ENCODE measurements at places on chromosomes 11 and 22.

DNA sequence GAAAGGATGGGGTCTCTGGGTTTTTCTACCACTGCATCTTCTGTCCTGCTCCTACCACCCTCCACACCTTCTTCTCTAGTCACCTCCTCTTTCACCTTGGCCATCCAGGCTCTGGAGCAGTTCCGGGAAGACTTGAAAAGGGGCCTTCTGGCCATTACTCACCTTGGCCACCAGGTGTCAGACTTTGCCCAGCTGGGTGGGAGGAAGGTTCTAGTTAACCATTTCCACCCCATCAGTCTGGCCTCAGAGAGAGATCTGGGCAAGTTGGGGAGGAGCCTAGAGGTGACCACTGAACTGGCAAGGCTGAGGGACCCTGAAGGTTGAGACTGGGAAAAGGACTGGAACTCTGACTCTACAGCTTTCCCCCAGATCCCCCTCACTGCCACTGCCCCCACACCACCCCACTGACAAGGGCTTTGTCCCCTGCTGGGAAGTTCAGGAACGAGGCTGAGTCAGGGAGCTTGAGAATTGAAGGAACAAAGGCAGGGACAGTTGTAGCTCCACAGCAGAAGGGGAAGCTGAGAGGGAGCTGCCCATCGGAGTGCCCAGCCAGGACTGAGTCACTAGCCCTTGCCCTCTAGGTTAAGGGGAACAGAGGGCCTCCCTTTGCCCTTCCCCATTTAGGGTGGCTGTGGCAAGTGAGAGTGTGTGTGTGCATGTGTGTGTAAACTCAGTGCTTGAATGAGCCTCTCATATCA is 3.7 kb upstream of the POLD4 start:
- H3K27me3 ChIP-seq = no peaks in the 10 kb centered on the region
- no peaks in the 10 kb centered on the region for H3K36me3 ChIP-seq
- H3K27ac ChIP-seq = peak overlapping the region; percentile 92
- peaks cover 63% of the 10 kb centered on the region for H3K4me1 ChIP-seq
- no peak for ATAC-seq

GRCh38 chr11:92053216-92053615 is 171.4 kb upstream of the FAT3 start:
- no peaks in the 10 kb centered on the region for H3K4me1 ChIP-seq
- no peaks in the 10 kb centered on the region for H3K27me3 ChIP-seq
- no peak overlapping the region for H3K4me3 ChIP-seq
- no peak for ATAC-seq

- H3K36me3 ChIP-seq = no peaks in the 10 kb centered on the region
- H3K4me1 ChIP-seq = no peaks in the 10 kb centered on the region
- H3K27me3 ChIP-seq = no peaks in the 10 kb centered on the region
- ATAC-seq = no peak
- H3K27ac ChIP-seq = no peak overlapping the region
Measured at GRCh38 chr11:132187814-132188213, 817.4 kb downstream of the NTM start.

GRCh38 chr11:79439410-79439885 is 1.4 kb downstream of the TENM4 start:
- no peaks in the 10 kb centered on the region for H3K36me3 ChIP-seq
- H3K4me1 ChIP-seq = peaks cover 42% of the 10 kb centered on the region
- H3K27me3 ChIP-seq = peaks cover 41% of the 10 kb centered on the region
- ATAC-seq = no peak
- peak overlapping the region; percentile 48 for H3K4me3 ChIP-seq
- H3K27ac ChIP-seq = no peak overlapping the region

- H3K27ac ChIP-seq = no peak overlapping the region
- H3K27me3 ChIP-seq = peaks cover 31% of the 10 kb centered on the region
- no peak for ATAC-seq
- no peaks in the 10 kb centered on the region for H3K4me1 ChIP-seq
Measured at GRCh38 chr11:15275141-15275540, 160.4 kb downstream of the INSC start.

GRCh38 chr11:134097166-134097565 is 28.3 kb downstream of the JAM3 start:
- no peaks in the 10 kb centered on the region for H3K36me3 ChIP-seq
- H3K4me1 ChIP-seq = peaks cover 37% of the 10 kb centered on the region
- no peak overlapping the region for H3K4me3 ChIP-seq
- ATAC-seq = no peak
- no peaks in the 10 kb centered on the region for H3K27me3 ChIP-seq
- H3K27ac ChIP-seq = no peak overlapping the region

DNA sequence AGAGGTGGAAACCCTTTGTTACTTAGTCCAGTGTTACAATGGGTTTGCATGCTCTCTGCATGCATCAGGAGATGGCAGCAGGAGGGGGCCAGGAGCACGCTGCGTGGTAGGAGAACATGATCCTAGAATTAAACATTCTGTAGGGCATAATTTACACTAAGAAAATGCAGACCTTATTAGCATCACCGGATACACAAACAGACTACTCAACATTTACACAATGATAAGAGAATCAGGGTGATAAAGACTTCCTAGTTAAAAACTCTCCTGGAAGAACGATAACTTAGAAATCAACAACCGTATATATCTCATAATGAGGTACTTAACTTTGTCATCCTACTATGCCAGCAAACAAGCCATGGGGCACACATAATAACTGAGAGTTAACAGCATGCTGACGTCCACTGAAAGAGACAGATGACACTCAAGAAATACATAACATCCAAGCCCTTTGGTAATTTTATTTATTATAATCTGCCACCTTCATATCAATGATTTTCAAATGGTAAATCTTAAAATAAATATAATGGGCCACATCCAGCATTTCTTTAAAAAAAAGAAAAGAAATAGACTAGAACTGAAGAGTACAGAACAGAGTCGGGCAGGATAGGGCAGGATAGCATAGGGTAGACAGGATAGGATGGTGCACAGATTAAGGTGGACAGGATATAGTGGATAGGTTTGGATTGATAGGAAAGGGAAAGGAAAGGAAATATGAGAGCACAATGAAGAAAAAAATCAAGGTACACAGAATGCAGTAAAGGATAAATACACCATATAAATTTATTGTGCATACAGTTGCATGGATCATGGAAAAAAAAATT is 27.5 kb downstream of the CADM1 start:
- no peak for ATAC-seq
- no peak overlapping the region for H3K4me3 ChIP-seq
- no peak overlapping the region for H3K27ac ChIP-seq
- H3K4me1 ChIP-seq = peaks cover 2% of the 10 kb centered on the region
- H3K36me3 ChIP-seq = no peaks in the 10 kb centered on the region

DNA sequence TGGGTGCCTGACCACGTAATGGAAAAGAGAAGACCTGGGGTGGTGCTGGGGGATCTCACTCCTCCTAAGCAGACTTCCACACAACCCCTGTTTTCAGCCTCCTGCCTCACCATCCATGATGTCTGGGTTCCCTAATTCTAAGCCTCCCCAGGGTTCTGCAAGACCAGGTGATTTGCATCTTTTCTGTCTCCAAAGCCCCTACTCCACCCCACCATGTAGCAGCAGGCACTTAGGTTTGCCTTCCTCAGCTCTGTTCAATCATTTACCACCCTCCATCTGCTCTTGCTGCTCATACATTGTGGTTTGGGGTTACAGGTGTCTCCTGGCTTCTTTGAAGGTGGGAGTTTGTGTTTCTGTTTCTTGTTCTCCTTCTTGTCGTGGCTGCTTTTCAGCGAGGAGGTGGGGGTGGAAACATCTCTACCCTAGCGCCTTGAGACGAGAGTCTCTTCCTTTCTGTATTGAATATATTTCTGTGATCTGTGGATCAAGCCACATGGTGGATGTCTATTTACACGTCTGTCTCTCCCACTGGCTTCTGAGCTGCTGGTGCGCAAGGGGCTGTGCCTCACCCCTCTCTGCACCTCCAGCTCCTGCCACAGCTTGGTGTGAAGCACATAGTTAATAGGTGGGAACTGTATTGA is 6.6 kb upstream of the SSTR3 start:
- H3K36me3 ChIP-seq = peaks cover 22% of the 10 kb centered on the region
- peak overlapping the region; percentile 69 for H3K27ac ChIP-seq
- no peaks in the 10 kb centered on the region for H3K27me3 ChIP-seq
- H3K4me1 ChIP-seq = peaks cover 77% of the 10 kb centered on the region
- H3K4me3 ChIP-seq = peak overlapping the region; percentile 61

DNA sequence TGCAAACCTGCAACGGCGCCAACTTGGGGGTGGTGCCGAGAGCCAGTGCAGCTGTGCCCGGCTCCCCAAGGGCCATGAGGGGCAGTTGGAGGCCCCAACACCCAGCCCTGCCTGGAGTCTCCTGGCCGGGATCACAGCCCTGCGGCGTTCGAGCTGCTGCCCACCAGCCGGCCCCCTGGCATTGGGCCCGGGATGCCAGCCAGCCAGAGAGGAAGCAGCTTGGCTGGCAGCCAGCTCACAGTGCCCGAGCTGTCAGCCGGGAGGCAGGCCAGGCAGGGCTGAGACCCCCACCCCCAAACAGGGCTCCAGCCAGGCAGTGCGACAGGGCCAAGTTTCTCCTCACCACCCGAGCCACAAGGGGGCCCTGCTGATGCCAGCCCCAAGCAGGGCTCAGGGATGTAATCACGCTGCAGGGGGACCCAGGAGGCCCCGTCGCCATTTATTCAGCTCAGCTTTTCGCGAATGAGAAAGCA is 26.0 kb upstream of the TCF20 start:
- H3K36me3 ChIP-seq = no peaks in the 10 kb centered on the region
- no peak overlapping the region for H3K4me3 ChIP-seq
- ATAC-seq = no peak

GRCh38 chr11:113153847-113154246 is 160.5 kb upstream of the TTC12 start:
- H3K36me3 ChIP-seq = no peaks in the 10 kb centered on the region
- no peaks in the 10 kb centered on the region for H3K4me1 ChIP-seq
- ATAC-seq = no peak
- no peak overlapping the region for H3K4me3 ChIP-seq

GRCh38 chr11:76592025-76592914 is 78.3 kb downstream of the LRRC32 start:
- no peak for ATAC-seq
- H3K4me1 ChIP-seq = peaks cover 46% of the 10 kb centered on the region
- no peak overlapping the region for H3K27ac ChIP-seq
- H3K36me3 ChIP-seq = no peaks in the 10 kb centered on the region
- H3K4me3 ChIP-seq = no peak overlapping the region
- peaks cover 8% of the 10 kb centered on the region for H3K27me3 ChIP-seq

GRCh38 chr11:13720940-13721339 is 52.5 kb downstream of the FAR1 start:
- H3K36me3 ChIP-seq = peaks cover 52% of the 10 kb centered on the region
- H3K27ac ChIP-seq = no peak overlapping the region
- no peaks in the 10 kb centered on the region for H3K27me3 ChIP-seq
- H3K4me3 ChIP-seq = no peak overlapping the region

- no peaks in the 10 kb centered on the region for H3K4me1 ChIP-seq
- H3K36me3 ChIP-seq = no peaks in the 10 kb centered on the region
- no peak overlapping the region for H3K4me3 ChIP-seq
Measured at GRCh38 chr22:49303781-49304461, 523.8 kb downstream of the BRD1 start.

DNA sequence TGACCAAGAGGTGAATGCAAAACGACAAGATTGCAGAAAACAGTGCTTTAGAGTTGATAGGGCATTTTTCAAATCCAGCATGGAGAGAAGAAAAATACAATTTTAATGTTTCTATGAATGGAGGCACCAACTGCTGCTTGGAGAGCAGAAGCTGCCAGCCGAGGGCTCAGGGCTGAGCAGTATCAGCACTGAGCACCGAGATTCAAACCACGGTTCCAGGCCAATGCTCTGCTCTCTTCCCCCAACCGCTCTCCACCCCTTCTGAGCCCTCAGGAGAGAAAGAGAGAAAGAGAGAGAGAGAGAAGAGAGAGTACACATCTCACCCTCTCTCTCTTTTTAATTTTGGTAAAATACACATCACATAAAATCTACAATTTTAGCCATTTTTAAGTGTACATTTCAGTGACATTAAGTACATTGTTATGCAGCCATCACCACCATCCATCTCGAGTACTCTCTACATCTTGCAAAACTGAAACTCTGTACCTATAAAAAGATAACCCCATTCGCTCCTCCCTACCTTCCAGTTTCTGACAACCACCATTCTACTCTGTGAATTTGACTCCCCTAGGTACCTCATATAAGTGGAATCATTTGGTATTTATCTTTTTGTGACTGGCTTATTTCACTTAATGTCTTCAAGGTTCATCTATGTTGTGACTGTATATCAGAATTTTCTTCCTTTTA is 333.3 kb downstream of the MIAT start:
- no peak overlapping the region for H3K27ac ChIP-seq
- H3K27me3 ChIP-seq = peaks cover 1% of the 10 kb centered on the region
- peaks cover 7% of the 10 kb centered on the region for H3K4me1 ChIP-seq
- ATAC-seq = no peak
- H3K36me3 ChIP-seq = no peaks in the 10 kb centered on the region

DNA sequence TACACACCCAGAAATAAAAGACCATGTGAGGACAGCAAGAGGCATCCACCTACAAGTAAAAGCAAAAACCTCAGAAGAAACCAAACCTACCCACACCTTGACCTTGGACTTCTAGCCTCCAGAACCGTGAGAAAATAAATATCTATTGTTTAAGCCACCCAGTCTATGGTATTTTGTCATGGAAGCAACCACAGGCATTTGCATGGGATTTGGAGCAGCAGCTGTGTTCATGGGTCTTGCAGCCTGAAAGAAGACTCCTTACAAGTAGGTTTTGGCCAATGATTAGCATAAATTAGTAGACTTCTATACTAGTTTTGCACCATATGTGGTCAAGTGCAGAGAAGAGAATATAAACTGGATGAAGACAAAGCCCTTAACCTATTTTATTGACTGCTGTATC is 27.9 kb downstream of the FSHB start:
- no peak for ATAC-seq
- no peaks in the 10 kb centered on the region for H3K36me3 ChIP-seq
- H3K27me3 ChIP-seq = no peaks in the 10 kb centered on the region
- peaks cover 5% of the 10 kb centered on the region for H3K4me1 ChIP-seq

DNA sequence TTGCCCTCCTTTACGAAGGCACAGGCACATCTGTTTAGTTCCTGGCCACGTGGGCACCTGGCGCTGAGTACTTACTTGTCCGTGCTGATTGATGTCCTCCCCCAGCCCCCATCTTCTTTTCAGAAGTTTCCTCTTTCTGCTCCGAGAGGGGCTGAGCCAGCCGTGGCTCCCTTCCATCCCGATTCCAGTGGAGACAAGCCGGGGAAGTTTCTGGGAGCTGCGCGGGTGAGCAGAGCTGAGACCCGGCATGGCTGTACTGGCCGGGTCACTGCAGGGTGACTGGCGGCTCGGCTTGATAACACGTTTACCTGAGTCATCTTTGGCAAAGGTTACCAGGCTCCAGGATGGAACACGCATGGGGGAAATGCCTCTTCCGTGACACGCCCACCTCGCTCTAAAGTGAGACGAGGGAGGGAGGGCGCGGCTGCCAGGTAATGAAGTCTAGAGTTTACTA is 45.4 kb upstream of the ATXN10 start:
- H3K27ac ChIP-seq = no peak overlapping the region
- no peak for ATAC-seq
- peaks cover 54% of the 10 kb centered on the region for H3K27me3 ChIP-seq
- H3K4me3 ChIP-seq = no peak overlapping the region

GRCh38 chr11:1150769-1151365 is 6.9 kb upstream of the MUC5AC start:
- H3K4me3 ChIP-seq = no peak overlapping the region
- no peak for ATAC-seq
- H3K4me1 ChIP-seq = peaks cover 15% of the 10 kb centered on the region
- no peak overlapping the region for H3K27ac ChIP-seq

All from stimulated activated memory B cell treated with anti-CD40 and anti-IgM and Interleukin-4, amounts not matched to agents 10 μg/mL and 1 μg/mL and 100 μg/mL, for 72 hours (primary cell).